T-helper 2 cell (primary cell): ENCODE measurements at places on chromosomes 12 and 14.

GRCh38 chr14:105616802-105617192 is 90.4 kb downstream of the TMEM121 start:
- no peak for DNase-seq

DNA sequence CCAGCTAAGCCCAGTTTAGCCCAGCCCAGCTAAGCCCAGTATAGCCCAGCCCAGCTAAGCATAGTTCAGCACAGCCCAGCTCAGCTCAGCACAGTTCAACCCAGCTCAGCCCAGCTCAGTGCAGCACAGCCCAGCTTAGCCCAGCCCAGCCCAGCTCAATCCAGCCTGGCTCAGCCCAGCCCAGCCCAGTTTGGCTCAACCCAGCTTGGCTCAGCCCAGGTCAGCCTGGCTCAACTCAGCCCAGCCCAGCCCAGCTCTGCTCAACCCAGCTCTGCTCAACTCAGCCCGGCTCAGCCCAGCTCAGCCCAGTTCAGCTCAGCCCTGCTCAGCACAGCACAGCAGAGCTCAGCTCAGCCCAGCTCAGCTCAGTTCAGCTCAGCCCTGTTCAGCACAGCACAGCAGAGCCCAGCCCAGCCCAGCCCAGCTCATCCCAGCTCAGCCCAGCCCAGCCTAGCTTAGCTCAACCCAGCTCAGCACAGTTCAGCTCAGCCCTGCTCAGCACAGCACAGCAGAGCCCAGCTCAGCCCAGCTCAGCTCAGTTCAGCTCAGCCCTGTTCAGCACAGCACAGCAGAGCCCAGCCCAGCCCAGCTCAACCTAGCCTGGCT is 330.9 kb downstream of the TMEM121 start:
- peak; percentile 11 for DNase-seq

DNA sequence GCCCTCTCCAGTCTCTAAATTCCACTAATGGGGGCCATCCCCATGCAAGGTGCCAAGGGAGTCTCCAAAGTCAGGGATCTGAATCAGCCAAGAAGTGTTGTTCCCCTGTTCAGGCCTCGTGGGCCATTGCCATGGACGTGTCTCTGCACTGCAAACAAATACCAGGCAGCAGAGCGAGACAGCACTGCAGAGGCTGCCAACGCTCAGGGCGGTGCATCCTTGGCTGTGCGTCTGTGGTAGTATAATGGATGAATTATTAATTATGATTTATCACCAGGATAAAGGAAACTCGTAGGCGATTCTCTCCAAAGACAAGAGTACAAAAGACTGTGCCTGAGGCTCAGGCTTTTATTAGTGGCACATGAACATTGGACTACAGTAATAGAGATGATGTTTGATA is 122.3 kb upstream of the NTF3 start:
- DNase-seq = no peak

DNA sequence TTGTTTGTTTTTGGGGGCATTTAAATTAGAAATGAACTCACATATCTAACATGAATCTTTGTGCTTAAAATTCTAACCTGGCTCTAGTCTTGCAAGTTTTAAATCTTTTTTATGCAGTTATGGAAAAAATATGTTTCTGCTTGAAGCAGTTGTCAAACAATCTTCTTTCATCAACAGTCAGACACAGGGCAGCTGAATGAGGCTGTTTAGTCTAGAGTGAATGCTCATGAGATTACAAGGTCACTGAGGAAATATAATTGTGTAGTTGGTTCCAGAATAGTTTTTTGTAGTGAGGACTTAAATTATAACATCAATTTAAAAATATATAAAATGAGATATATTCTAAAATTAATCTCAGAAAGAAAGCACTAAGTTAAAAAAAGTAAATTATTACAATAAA is 76.5 kb downstream of the TRMT5 start:
- no peak for DNase-seq
